GM20000 (cell line): ENCODE measurements at places on chromosomes 5 and 9.

GRCh38 chr5:179624841-179625271 lies 1.4 kb upstream of the HNRNPH1 start:
- DNase-seq = no peak

- no peak for DNase-seq
Observed at GRCh38 chr5:97119007-97119390, 23.4 kb downstream of the LIX1 start.

DNA sequence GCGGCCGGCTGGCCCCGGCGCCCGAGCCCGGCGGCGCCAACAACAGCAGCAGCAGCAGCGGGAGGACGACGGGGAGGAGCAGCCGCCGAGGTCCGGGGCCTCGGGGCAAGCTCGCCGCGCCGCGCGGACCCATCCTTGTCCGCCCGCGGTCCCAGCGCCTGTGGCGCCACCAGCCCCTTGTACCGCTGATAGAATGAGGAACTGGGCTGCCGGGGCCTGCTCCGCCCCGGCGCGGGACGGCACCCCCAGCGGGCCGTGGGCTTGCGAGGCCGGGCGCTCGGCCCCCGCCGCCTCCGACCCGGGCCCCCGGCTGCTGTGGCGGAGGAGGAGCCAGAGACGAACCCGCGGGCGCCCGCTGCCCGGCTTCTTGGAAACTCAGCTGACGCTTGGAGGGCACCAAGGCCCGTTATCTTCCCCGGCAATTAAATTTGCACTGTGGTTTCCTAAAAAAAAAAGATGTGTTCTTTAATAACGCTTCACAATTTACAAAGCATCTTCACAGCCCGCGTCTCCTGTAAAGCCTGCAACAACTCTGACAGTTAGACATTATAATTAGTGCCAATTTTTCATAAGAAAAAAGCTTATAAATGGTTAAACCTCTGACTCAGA lies at the start of gene ARSB:
Gene ARSB (minus strand): TSS at position 195 of the 609 bp plus-strand sequence. CDS start 62 bp downstream, at position 133.
- peak; percentile 77 for DNase-seq

- no peak for DNase-seq
Observed at GRCh38 chr5:683551-684481, 9.3 kb downstream of the TPPP start.

DNA sequence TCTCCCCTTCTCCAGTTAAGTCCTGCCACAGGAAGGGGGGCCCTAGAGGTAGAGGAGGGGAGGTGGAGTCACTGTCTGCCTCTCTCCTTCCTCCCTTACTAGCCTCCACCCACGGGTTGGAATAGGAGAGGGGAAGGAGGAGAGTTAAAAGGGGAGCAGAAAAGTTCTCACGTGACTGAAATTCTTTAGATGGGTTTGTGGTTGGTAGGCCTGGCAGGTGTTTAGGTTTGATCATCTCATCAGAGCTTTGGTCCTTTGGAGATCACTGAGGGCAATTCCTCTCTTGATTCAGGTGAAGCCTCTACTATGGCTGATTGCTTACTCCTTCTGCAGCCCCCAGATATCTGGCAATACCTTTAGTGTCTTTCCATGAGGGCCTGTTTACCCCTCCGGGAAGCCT lies 24.9 kb upstream of the C5orf63 start:
- DNase-seq = no peak
